ENCODE measurements at places on chromosomes 1 and 21. TPM values are rescaled to one million over a fixed set of nuclear protein-coding genes. Genes with fewer than 3 reads are reported as not detected.

ECM1 gene
- 0.09 TPM for polyA plus RNA-seq

HENMT1 gene
- 55.2 TPM for polyA plus RNA-seq

KRTAP24-1 gene
- polyA plus RNA-seq, result not detected

DNASE2B gene
- polyA plus RNA-seq, result not detected

- DNase-seq, result no peak
These were observed 127.5 kb upstream of the SAMSN1 start for GRCh38 chr21:14673649-14674048.

- no peak for DNase-seq
These were observed at the start of gene SLC6A17 for GRCh38 chr1:110150330-110151174. SLC6A17 (plus strand) TSS chr1:110150494; CDS start chr1:110166930, 16,436 bp downstream.

DNA sequence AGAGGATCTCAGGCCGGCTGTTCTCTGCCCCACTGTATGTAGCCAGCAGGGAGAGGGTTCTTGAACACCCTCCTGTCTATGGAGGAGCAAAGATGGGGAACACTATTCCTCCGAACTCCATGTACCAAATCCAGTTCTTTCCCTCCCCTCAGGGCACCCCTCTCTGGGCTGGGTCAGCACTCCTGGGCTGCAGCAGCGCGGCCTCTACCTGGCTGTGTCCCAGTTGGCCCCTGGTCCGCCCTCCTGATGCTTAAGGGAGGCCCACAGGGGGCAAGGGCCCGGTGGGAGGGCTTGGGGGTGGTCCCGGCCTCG is 471 bp upstream of the ADPRS start:
- no peak for DNase-seq

DNA sequence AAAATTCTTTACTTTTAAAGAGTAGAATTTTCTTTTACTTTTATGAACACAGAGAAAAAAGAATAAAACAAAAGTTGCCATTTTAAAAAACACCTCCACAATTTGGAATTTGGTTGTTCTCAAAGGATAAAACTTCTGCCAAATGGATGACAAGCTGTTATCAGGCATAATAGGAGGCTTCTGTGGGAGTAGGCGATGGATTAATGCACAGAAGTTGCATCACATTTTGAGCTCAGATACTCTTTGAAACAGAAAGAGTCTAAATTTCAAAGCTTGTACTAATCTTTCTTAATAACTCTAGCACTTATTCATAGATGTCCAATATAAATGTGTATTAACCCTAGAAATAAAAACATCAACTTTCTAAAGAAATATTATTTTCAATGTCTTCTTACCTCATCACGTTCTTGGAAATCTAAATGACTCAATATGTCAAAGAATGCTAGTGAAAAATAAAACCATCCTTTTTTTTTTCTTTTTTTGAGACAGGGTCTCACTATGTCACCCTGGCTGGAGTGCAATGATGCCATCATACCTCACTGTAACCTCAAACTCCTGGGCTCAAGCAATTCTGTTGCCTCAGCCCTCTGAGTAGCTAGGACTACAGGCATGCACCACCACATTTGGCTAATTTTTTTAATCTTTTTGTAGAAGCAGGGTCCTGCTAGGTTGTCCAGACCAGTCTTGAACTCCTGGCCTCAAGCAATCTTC is 112.8 kb upstream of the USP25 start:
- no peak for DNase-seq

GRCh38 chr1:21559788-21560567 is 50.8 kb downstream of the ALPL start:
- DNase-seq, result no peak

Measured in CD8-positive, alpha-beta memory T cell (primary cell).